Stimulated activated CD4-positive, alpha-beta T cell treated with anti-CD3 and anti-CD28 coated beads, Interleukin-1b, Interleukin-23, amount 100 ng/mL, for 1 hour (primary cell): ENCODE measurements at places on chromosomes 3 and 15.

- no peak for DNase-seq
These were observed 96.7 kb upstream of the KCNMB2 start for GRCh38 chr3:178439504-178439903.

- DNase-seq: no peak
These were observed 1.5 kb upstream of the ITIH3 start for GRCh38 chr3:52792961-52793695.

DNA sequence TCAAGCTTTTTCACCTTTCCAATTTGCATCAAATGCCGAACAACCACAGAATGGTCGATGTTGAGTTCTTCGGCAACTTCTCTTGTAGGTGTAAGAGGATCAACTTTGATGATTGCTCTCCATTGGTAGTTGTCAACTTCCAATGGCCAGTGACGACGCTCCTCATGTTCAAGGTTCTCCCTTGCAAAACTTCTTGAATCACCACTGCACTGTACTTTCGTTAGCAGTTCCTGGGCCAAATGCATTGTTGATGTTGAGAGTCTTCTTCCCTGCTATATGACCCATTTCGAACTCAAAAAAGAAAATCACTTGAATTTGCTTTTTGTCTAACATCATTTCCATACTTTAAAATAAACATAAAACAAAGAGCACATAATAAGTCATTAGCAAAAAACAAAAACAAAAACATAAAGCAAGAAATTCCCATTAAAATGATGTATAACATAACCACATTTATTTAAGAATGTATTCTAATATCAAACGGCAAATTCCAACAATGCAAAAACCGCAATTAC is 71.2 kb upstream of the AP4E1 start:
- DNase-seq: no peak

- DNase-seq: no peak
These were observed 80.0 kb downstream of the AAGAB start for GRCh38 chr15:67174446-67174845.

GRCh38 chr3:31390466-31390865 is 142.3 kb upstream of the STT3B start:
- no peak for DNase-seq

- DNase-seq: no peak
These were observed 61.3 kb upstream of the PIAS1 start for GRCh38 chr15:67992834-67993233.

- DNase-seq: no peak
These were observed 157.9 kb downstream of the OSBPL10 start for GRCh38 chr3:31823184-31823583.

GRCh38 chr15:71143373-71144310 is 28.4 kb downstream of the THSD4 start:
- no peak for DNase-seq

GRCh38 chr3:99172736-99173657 is 271.5 kb upstream of the DCBLD2 start:
- no peak for DNase-seq

DNA sequence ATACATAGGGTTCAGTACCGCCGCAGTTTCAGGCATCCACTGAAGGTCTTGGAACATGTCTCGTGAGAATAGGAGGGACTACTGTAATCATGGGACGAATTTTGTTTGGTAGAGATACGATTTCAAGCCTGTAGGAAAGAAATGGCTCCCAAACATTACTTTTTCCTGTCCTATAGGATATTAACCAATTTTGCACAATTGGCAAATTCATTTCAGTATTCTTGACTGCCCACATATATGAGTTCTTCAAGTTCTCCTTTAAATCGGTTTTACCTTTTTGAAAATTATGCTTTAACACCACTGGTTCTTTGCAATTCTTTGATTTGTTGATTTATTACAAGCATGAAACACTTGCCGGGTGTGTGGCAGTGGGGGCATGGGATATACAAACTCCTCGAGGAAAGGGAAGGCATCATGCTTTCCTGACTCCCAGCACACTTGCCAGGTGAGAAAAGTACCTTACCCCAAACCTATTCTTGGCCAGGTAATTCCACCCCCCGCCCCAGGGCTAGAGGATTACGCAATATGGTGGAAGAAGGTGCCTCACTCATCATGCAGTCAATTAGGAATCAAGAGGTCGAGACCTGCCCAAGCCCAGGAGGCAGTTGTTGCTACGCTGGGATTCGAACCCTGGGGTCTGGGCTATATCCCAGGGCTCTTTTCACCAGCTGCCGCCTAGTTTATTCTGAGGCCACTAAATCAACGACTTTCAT is 584 bp upstream of the LARS2 start:
- no peak for DNase-seq

DNA sequence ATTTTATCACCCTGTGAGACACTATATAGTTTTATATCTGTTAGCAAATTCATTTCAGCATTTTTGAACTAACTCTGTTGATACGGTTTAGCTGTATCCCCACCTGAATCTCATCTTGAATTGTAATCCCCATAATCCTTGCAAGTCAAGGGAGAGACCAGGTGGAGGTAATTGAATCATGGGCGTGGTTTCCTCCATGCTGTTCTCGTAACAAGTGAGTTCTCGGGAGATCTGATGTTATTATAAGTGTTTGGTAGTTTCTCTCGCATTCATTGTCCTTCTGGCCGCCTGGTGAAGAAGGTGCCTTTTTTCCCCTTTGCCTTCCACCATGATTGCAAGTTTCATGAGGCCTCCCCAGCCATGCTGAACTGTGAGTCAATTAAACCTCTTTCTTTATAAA is 53.2 kb upstream of the TMC3 start:
- DNase-seq: no peak

- no peak for DNase-seq
These were observed 33.8 kb upstream of the XIRP1 start for GRCh38 chr3:39226106-39226741.

DNA sequence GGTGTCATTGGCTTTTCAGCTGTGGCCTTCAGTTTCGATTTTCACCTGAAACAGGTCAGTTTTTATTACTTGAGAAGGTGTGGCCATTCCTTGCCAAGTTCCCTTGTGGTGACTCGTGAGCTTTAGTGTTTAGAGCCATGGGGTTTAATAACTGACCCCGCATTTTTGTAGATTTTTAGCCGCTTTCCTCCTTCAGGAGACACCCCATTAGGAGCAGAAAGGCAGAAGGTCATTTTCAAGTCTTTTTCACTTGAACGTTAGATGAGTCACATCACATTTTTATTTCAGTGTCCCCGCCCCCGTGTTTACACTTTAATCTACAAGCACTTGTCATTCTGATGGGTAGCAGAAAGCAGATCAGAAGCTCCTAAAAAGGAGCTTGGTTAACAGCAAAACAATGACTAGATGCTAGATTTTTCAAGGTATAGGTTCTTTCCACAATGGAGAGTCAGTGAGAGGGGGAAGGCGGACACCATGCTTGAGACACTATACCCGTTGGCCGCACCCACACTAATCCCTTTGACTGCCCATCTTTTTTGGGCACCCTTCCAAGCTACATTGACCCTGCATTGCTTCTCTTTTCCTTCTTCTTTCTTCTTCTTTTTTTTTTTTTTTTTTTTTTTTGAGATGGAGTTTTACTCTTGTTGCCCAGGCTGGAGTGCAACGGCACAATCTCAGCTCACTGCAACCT is 132.7 kb downstream of the GHSR start:
- no peak for DNase-seq

DNA sequence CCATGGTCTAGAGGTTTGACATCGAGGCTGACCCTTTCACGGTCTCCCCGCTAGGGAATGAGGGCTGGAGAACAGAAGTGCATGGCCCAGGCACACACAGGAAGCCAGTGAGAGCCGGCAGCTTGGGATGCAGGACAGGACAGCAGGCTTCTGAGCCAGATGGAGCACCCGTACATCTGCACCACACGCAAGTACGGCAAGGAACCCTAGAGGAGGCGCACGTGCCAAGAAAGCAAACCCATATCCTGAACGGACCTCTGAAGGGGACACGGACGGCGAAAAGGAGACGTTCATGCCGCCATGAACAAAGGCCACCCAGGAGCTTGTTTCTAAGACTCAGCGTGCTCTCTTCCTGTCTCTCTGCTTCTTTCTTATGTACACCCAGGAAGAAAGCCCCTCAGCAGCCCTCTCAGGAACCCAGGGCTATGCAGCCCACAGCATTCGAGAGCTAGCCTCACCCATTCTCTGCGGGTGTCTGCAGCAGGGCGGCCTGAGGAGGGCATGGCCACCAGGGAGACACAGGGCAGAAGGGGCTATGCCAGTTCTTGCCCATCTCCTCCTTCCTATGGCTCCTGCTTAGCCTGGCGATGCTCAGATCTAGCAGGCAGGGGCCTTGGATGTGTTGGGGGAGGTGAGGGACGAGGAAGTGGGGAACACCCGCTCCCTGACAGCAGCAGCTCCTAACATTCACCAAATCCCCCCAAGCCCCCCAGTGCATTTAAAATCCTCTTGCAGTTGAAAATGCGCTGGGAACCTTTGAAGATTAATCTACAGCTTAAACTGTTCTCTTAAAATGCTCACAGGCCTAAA is 81.3 kb downstream of the PCSK6 start:
- no peak for DNase-seq

GRCh38 chr3:29281344-29282241 is 722 bp downstream of the RBMS3 start:
- no peak for DNase-seq

DNA sequence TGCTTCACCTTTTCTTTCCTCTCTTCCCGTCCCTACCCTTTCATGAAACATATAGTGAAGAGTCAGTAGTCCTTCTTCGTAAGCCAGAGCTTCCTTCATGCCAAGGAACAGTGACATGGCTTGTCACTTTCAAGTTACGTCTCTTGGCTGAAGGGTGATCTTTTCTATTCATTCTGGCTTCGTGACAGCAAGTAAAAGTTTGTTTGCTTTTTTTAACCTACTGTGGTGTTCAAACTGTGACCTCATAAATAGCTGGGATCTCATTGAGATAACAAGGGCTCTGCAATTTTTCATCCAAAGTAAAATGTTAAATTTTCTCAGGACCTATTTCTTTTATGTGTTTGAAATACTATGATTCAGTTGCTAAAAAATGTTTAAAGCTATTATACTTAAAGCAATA is 10.5 kb downstream of the CDIN1 start:
- DNase-seq: no peak

DNA sequence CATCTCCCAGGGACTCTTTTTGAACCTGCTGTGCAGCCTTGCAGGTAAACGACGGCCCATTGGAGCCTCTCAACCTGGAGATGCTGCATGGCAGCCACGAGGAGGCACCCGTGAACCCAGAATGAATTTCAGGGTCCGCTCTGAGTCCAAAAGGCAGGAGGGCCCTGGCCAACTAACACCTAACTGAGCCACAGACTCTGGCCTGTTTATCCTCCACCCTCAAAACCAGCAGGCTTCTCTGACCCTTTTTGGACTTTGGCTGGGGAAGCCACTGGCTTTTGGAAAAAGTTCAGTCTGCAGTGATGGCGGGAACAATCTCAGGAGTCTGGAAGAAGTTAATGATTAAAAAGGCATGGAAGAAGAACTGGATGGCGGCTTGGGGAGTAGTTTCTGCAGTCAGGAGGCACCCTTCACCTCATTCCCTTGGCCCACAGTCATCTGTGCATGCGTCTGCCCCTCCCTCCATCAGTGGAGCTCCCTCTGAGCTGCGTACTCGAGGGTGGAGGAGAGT is 4.1 kb downstream of the PXYLP1 start:
- DNase-seq: no peak

DNA sequence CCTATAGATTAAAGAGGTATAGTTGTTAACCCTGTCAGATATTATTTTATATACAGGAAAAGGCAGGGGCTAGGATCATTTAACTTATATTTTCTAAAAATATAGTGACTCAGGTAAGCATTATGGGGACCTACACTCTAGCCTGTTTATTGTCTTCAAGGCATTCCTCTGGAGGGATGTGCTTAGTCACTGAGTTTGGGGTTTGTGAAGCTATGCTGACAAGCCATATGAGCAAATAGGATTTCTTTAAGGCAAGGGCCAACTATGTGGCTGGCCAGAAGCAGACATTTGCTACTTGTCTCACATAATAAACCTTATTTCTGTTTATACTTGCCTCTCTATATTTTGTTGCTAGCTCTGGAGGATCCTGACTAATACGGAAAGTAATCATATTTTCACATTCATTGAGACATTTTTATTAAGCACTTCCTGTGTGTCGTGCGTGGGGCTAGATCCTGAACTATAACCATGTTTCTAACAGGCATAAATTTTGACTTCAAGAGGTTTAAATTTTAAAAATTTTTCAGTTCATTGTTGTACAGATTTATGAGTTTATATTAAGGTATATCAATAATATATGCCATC is 153.4 kb downstream of the OTOL1 start:
- DNase-seq: no peak

DNA sequence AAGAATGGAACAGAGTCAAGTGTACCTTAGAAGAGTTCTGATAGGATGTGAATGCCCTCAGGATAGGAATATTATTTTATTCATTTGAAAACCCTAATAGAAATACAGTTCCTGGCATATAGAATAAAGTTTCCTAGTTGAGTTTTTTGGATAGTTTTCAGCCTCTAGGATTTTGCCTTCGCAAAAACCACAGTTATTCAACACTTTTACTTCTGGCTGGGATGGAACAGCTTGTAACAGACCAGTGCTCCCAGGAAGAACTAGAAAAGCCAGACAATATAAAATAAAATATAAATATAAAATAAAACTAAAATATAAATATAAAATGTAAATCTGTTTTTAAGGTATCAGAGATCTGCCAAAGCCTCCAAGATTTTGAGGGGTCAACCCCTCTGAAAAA is 27.5 kb upstream of the RARB start:
- DNase-seq: no peak

- DNase-seq: no peak
These were observed 411.6 kb downstream of the GBE1 start for GRCh38 chr3:81349816-81350340.

- no peak for DNase-seq
These were observed 565.3 kb upstream of the ROBO2 start for GRCh38 chr3:76474632-76475031.

DNA sequence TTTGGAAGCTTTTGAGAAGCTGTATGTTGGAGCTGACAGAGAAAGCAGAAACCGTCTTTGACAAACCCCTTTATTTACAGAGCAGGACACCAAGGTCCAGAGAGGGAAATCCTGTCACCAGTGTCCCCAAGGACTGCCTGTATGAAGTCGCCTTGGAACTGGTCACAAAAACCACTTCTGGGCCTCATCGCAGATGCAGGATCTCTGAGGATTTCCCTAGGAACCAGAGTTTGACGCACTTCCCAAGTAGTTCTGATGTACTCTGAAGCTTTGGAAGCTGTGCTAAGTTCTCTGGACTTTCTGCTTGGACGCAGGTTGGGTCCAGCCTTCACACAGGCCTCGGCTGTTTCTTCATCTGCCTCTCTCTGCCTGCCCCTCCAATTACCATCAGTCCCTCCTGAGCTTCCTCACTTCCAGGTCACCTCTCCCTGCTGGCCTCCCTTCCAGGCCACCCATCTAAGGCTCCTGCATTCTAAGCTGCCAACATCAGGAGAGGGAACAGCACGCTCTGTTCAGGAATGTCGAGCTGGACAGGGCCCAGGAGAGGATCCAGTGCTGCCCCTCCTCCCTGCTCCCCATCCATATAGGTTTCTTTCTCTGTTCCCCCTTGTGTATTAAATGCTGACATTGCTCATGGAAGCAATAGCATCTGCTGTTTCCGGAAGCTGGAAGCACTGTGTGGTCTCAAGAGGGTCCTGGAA is 270.8 kb downstream of the OPA1 start:
- DNase-seq: no peak
